ENCODE measurements at places on chromosomes 13 and 19. TPM values are rescaled to one million over a fixed set of nuclear protein-coding genes. Genes with fewer than 3 reads are reported as not detected.

The IFNL1 gene
- total RNA-seq = not detected

The FUT2 gene
- total RNA-seq = 2.1 TPM

DNA sequence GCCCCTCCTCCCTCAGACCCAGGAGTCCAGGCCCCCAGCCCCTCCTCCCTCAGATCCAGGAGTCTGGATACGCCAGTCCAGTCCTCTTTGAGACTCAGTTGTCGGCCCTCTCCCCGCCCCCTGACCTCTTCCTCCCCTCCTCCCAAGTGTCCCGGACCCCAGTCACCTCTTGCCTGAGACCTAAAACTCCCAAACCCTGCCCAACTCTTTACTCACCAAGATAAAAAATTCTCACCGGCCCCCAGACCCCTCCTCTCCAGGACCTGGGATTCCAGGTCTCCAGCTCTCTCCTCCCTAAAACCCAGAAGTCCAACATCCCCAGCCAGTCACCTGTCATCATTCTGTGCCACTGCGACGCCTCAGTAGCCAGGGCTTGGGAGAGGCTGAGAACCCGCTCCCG, 1.4 kb upstream of the HSD17B14 start:
- H3K4me3 ChIP-seq = no peak overlapping the region
- peak overlapping the region; percentile 20 for H3K27ac ChIP-seq
- H3K4me1 ChIP-seq = peaks cover 24% of the 10 kb centered on the region
- H3K27me3 ChIP-seq = no peaks in the 10 kb centered on the region
- DNase-seq = no peak
- no peaks in the 10 kb centered on the region for H3K36me3 ChIP-seq

- H3K36me3 ChIP-seq = no peaks in the 10 kb centered on the region
- no peak for DNase-seq
Observed at GRCh38 chr13:49097374-49097773, 121.7 kb downstream of the FNDC3A start.

GRCh38 chr13:110138010-110138699, 168.8 kb downstream of the COL4A1 start:
- H3K36me3 ChIP-seq = no peaks in the 10 kb centered on the region
- DNase-seq = no peak
- peaks cover 16% of the 10 kb centered on the region for H3K4me1 ChIP-seq
- H3K4me3 ChIP-seq = peak overlapping the region; percentile 68
- no peak overlapping the region for H3K27ac ChIP-seq

GRCh38 chr13:35851881-35852280, 279.3 kb downstream of the DCLK1 start:
- no peaks in the 10 kb centered on the region for H3K36me3 ChIP-seq
- H3K4me3 ChIP-seq = peak overlapping the region; percentile 27
- H3K27me3 ChIP-seq = peaks cover 1% of the 10 kb centered on the region

GRCh38 chr19:6743714-6744380, 4.4 kb downstream of the TRIP10 start:
- peak overlapping the region; percentile 21 for H3K4me3 ChIP-seq
- DNase-seq = no peak
- H3K27me3 ChIP-seq = no peaks in the 10 kb centered on the region
- peak overlapping the region; percentile 84 for H3K27ac ChIP-seq
- peaks cover 49% of the 10 kb centered on the region for H3K4me1 ChIP-seq

All from suprapubic skin (tissue), 4 donors.